Cortex of kidney (tissue), 1 donor: ENCODE measurements at places on chromosomes 1 and 21.

- no peak for DNase-seq
Measured at GRCh38 chr21:31414263-31415000, 70.4 kb upstream of the TIAM1 start.

GRCh38 chr1:40901886-40902852 lies 40.0 kb upstream of the CITED4 start:
- DNase-seq, result no peak

DNA sequence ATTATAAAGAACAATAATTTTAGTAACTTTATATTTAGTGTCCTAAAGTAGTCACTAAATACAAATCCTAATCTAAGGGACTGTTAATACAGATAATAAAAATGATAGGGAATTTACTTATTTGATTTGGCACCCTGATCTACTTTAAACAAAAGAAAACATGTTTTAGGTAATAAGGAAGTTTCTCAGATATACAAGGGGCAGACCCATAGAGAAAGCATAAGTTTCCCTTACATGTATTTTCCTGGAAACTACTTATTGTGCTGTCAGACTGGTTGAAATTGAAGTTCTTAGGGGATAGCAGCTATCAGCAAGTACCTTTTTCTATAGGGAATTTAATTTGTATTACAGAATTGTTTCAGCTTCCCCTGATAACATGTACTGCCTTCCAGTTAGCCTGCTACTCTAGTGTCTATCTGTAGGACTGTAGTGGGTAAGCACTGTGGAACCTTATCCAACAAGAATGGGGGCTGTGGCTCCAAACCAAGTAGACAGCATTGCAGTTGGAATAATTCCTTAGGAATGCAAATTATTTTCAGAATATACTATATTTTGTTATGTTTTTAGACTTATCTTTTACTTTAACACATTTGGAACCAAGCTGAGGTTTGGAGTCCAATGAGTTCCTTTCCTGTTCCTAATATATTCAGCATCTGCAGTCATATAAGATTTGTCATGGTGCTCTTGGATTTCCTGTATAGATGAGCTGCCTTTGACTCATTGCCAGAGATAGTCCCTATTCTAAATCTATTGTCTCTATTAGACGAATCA lies 14.7 kb downstream of the MSH4 start:
- DNase-seq, result no peak

GRCh38 chr1:41006942-41007865 lies 14.3 kb downstream of the SLFNL1 start:
- DNase-seq, result no peak

DNA sequence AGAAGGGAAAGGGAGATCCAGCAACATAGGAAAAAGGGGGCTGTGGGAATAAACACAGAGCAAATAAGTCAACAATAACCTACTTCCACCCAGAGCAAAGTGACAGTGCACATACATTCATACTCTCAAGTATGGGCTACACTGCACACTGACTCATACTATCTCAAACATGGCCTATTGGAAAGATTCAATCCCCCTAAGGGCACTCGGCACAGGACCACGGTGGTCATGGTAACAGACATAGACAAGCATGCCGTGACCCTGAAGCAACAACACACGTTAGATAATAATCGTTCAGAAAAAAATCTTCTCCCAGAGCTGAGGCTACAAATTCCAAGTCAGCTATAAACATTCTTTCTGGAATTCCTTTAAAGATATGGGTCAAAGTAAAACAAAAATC lies 16.8 kb upstream of the JAK1 start:
- DNase-seq, result no peak

- DNase-seq, result no peak
Measured at GRCh38 chr1:165114022-165114888, 242.3 kb downstream of the LMX1A start.

GRCh38 chr1:175434283-175434860 lies 241.8 kb upstream of the KIAA0040 start:
- DNase-seq, result no peak

DNA sequence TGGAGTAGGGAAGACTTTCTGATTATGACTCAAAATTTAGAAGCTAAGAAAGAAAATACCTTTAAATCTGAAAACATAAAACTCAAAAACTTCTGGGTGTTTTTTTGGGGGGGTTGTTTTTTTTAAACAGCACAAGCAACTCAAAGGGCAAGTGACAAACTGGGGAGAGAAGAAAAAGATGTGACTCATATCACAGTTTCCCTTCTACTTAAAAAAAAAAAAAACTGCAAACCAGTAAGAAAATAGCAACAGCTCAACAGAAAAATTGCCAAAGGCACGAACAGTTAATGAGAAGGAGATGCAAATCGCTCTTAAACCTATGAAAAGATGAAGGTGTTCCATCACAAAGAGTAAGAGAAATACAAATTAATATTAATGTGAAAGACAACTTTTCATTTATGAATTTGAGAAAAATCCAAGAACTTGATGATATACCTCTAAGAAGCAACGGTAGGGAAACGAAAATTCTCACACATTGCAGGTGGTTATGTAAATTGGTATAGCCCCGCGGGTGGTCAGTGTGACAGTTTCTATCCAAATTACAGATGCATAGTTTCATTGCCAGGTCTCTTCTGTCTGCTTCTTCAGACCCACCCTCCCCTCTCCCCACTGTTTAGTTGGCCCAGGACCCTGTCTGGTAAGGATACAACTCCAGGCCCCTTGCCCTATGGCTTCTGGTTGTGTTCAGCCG lies 9.0 kb downstream of the IFNAR2 start:
- no peak for DNase-seq

GRCh38 chr1:85274969-85275453 lies 1.4 kb downstream of the BCL10 start:
- no peak for DNase-seq

- no peak for DNase-seq
Measured at GRCh38 chr1:225934711-225935110, 6.3 kb downstream of the LEFTY2 start.

DNA sequence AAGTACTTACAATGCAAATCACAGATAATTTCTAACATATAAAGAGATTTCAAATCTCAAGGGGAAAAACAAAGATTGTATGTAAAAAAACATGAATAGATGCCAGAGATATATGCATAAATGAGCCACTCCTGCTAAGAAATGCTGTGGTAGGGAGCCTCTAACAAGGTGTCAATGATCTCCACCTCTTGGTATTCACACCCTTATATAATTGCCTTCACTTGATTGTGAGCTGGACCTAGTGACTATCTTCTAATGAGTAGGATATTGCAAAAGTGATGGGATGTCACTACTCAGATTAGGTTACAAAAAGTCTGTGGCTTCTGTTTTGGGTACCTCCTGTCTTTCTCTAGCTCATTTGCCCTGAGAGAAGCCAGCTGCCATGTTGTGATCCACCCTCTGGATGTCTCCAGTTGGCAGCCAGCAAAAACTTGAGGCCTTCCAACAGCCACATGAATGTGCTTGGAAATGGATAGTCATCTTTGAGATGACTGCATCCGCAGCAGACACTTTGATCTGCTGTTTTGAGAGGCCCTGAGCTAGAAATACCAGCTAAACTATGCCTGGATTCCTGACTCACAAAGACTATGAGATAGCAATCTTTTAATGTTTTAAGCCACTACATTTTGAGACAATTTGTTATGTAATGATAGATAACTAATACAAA lies 196.1 kb upstream of the FGGY start:
- no peak for DNase-seq

GRCh38 chr1:160877221-160877620 lies 7.8 kb downstream of the ITLN1 start:
- no peak for DNase-seq

- no peak for DNase-seq
Measured at GRCh38 chr1:98388441-98388840, 273.1 kb upstream of the SNX7 start.

DNA sequence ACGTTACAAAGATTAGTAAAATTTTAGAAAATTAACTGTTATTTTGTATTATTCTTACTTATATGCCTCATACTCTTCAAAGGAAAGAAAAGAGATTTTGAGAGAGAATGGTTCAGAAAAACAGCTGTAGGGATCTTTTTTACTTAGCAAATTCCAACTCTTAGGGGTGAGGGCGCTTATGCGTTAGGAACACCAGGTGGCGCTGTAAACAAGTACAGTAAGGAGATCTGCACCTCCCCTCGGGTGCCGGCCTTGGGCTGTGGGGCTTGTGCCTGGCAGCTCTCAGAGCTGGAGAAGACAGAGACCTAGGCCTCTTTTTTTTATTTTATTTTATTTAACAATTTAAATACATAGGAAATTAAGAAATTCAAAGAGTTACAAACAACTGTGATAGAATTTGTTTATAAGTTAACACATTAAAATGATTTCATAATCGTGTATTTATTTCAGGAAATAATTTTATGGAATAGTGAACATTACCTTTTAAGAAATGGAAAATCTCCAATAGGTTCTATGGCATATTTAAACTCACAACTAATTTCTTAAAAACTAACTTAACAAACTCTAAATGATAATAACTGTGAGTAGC lies 32.6 kb downstream of the UTP25 start:
- DNase-seq, result no peak

DNA sequence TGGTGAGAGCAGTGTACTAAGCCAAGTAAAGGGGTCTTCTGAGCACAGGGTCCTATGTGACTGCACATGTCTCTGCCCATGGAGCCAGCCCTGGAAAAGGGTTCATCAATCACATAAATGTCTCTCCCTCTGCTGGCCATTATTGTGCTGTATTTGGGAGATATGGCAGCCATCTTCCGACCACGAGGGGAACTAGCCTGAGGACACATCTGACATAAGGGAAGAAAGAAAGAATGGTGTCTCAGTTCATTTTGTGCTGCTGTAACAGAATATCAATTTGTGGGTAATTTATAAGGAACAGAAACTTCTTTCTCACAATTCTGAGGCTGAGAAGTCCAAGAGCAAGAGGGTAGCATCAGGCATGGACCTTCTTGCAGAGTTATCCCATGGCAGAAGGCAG lies 55.1 kb upstream of the GJA5 start:
- no peak for DNase-seq
